NCI-H146 (cell line): ENCODE measurements at places on chromosomes 4 and X.

- DNase-seq: no peak
These were observed 51.8 kb upstream of the BCOR start for GRCh38 chrX:40149286-40150175.

DNA sequence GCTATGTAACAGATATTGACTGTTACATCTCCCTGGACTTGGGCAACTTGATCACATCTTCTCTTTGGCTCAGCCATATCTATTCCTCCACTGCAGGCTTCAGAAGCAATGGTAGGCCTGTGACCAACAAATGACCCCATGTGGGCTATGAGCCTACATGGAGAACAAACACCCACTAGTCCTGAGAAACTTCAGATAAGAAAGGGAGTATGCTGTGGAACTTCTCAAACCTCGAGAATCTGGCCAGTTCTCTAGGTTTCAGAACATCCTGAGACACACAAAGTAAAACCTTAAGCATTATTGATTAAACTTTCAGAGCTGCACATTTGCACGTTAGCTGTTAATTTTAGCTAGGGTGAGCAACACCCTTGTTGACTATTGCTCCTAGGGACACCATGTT is 16.3 kb downstream of the RBMX2 start:
- no peak for DNase-seq

- no peak for DNase-seq
These were observed 51.8 kb downstream of the LDB2 start for GRCh38 chr4:16846540-16847117.

DNA sequence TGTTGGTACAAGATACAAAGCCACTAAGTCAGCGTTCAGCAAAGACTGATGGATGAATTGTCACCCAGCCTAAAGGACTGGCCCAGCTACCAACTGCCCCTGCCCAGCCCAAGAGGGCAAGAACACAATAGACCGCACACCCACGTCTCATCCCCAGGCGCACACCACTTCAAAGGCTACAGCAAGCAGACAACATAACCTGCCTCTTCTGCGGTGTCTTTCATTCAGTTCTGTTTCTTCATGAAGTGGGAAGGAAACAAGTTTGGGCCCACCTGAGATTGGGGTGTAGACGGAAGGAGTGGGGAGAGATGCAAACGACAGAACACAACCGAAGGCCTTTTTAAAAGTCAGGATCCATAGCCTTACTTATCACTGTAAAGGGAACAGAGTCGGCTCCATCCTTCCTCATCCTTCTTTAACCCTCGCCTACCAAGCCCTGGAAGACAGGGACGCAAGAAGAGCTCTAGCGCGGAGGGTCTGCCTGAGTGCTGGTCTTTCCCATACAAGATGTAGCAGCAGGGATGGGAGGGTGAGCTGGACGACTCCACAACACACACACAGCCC is 691 bp downstream of the SCARB2 start:
- peak; percentile 27 for DNase-seq

- DNase-seq: no peak
These were observed 43.8 kb downstream of the PALLD start for GRCh38 chr4:168540503-168541265.

DNA sequence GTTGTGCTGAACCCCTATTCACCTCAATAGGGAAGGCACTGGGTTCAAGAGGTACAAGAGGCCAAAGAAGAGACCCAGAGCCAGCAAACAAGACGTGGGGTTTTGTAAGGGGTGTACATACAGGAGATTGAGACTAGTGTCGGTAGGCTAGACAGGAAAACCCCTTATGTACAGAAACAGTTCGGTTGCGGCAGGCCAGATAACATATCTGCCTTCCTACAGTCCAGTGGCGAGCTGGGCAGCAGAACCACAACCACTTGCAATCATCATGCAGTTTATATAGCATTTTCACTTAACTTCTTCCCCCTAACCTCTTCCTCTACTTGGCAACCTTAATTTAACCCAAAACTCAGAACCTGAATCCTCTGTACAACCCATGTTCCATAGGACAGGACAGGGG is 422.2 kb downstream of the PDHA2 start:
- DNase-seq: no peak

DNA sequence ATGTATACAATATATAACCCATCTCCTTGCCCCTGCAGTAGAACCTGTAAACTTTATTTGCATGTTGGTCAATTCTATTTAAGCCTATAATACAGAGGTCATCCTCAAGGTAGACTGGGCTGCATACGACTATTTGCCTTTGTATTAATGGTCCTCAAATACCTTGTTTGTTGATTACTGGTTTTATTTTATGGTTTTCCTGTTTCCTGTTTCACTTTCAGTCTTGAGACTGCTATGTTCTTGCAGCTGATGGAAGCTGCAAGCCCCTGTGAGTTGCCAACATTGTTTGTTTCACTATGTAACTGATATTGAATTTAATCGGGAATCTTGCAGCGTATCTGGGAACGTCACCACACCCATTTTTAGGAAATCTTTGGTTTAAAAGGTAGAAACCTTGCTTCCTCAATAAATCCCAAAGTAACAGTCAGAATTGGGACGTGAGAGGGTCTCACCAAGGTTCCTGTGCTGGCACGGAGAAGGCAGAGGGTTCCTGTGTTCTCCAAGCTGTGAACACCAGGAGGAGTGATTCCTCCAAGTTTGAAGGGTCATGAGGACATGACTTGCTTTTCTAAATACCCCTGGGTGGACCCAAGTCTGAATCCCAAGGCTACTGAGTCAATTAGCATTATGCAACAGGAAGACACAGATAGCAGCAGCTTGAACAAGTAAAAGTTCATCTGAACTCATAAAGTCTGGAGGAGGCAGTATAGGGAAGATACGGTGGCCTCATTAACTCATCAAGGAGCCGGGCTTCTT is 110.6 kb upstream of the PNPLA4 start:
- peak; percentile 8 for DNase-seq

DNA sequence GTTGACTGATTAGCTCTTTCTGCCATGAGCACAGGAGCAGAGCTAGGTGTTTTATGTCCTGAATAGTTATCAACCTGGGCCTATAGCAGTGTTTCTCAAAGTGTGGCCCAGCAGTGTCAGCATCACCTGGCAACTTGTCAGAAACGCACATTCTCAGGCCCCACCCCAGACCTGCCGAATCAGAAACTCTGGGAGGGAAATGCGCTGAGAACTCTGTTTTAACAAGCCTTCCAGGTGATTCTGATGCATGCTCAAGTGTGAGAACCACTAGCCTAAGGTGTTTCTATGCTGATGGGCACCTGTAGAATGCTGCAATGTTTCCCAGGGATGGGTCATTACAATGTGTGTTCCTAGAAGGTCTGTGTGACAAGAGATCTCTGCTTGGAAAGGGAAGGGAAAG is 257.5 kb downstream of the MID1IP1 start:
- DNase-seq: no peak

DNA sequence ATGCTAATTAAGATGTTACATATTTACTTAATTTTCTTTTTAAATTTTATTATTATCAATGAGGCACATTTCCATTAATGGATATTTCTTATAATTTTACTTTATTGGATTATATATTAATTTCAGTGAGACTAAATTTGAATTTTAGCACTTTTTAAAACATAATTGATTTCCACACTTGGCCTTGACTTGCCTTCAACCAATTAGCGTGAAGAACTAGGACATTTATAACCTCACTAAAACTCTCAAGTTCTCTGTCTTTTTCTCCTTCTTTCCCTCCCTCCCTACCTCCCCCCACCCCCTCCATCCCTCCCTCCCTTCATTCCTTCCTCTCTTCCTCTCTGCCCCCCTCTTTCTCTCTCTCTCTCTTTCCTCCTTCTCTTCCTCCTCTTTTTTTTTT is 1618.1 kb downstream of the C4orf33 start:
- DNase-seq: no peak

GRCh38 chrX:44265559-44265958 is 77.9 kb downstream of the EFHC2 start:
- DNase-seq: no peak

GRCh38 chr4:24112466-24112865 is 222.6 kb upstream of the PPARGC1A start:
- no peak for DNase-seq

GRCh38 chr4:73832651-73833237 is 3.7 kb upstream of the CXCL6 start:
- no peak for DNase-seq

DNA sequence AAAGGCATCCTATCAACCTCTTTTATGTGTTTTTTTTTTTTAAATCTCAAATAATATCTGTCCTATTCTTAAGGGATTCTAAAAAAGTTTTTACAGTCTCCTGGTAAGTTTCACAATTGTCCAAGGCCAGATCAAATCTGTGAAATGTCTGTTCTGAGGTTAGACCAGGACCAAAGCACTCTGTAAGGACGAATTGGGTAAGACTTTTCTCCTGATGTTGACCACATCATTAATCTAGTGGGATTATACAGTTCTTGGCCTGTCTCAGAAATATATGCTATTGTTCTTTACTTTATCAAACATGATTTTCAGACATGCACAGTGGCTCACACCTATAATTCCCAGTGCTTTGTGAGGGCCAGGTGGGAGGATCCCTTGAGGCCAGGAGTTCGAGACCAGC is 45.8 kb upstream of the TMEM131L start:
- no peak for DNase-seq

- DNase-seq: no peak
These were observed 37.3 kb upstream of the BCORL1 start for GRCh38 chrX:129945131-129945530.

DNA sequence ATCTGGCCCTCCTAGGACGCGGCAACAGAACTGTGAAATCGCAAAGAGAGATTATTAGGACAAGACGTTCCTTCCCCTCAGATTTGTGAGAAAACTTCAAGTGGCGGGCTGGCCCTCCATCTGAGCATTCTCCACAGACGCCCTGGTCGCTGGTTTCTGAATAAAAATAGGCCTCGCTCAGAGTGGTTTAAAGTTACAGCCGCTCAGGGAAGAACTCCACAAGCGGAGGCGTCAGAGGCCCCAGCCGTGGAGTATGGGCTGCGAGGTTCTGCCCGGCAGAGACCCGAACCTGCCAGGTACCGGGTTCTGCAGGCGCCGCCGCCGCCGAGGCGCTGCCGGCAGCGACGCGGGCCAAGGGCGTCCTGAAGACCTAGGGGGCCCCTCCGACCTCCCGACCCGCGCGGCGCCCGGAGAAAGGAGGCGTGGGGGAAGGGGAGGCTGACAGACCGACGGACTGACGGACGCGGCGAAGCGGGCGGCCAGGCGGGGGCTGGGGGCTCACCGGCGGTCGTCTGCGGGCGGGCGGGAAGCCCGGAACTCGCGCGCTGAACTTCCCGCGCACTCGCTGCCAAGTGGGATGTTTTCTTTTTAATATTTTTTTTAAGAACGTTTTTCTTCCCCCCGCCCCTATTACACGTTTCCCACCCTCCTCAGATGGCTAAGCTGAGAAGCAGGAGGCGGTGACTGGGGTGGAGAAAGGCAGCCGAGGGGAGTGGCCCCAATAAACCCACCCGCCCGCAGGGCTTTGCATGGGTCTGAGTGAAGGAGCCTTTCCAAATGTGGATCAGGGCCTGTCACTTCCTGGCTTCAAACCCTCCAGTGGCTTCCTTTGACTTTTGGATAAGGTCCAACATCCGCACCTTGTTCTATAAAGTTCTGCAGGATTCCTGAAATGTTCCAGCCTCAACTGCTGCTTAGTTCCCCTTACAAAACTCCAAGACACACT is at the start of gene PABPC4L:
PABPC4L (minus strand) TSS at position 574 of the 946 bp plus-strand sequence. CDS start 770 bp downstream, outside the sequence.
- peak; percentile 59 for DNase-seq

DNA sequence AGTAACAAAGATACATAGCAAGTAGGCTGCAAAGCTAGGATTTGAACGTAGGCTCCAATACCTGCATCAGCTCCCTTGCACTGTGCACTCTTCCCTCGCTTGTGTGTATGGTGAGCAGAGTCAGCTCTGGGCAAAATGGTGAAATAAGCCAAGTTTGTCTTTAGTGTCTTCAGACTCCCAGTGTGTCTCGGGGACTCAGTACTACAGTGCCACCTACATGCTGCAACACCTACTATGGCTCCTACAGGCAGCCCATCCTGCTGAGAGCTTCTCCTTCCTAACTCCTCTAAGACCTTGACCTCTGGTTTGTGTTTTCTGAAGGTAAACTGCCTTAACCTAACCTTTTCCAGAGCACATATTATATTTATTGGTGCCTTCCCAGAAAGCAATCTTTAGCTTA is 42.5 kb downstream of the RTL9 start:
- no peak for DNase-seq

DNA sequence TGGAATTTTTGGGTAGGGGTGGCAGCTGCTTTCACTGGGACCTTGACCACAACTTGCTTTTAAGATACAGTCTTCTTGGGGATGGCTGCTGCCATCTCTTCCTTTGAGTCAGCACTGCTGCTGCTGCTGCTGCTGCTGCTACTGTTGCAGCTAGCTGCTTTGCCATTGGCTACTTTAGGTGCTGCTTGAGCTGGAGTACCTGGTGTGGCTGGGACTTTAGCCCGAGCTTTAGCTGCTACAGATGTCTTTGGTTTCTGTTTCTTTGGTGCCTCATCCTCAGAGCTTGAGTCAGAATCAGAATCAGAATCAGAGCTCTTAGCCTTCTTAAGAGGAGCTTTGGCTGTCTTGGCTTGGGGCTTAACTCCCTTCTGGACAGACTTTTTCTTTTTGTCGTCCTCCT is 52.2 kb downstream of the FAM9B start:
- no peak for DNase-seq

- DNase-seq: no peak
These were observed 24.2 kb upstream of the F9 start for GRCh38 chrX:139506333-139506732.

DNA sequence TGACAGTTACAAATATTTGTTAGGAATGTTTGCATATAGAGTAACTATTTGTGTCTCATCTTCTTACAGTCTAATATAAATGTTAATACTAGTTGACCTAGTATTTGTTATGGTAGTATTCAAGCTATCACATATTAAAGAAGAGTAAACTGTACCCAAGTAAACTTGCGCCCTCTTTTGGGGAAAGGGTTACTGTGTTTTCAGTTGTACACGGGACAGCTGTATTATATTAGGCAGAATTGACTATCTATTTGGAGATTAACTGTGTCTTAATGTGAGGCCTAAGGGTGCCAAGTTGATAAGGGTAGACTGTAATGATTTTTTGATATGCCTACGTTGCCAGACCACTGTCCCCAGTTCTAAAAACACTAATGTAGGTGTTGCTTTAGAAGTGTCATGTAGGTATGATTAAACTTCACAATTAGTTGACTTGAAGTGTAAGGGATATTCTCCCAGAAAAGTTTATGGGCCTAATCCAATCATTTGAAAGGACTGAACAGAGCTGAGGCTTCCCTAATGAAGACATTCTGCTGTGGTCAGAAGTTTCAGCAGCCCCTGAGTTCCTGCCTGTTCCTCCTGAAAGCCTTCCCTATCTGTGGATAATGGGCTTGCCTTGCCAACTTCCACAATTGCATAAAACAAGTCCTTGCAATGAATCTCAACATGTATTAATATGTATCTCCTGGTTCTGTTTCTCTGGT is 172.8 kb upstream of the CXCL13 start:
- no peak for DNase-seq

DNA sequence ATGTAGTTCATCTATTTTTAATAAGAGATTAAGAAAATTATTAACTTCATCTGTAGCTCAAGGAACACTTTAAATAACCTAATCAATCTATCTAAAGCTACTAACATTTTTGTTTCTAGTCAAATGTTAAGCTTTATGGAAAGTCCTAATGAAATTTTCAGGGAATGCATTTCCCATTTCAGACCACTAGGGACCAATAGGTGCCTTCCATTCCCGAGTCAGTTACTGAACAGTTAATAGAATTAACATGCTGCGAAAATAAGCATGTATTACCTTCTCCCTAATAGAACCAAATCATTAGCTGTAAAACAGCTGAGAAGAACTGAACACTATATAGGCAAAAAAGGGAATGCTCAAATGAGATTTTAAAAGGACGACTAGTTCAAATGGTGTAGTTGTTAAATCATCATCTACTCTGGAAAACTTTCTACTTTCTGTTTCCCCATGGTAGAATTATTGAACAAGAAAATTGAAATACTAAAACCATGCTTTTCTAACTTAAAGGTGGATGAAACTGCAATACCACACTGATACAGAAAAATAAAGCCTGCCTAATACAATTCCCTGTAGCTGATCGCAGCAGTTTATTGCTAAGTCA is 22.5 kb downstream of the STX18 start:
- no peak for DNase-seq
